ENCODE measurements at places on chromosomes 7 and 10.

- DNase-seq: peak; percentile 76
Observed at GRCh38 chr7:40604601-40605438, 470.0 kb downstream of the SUGCT start.

DNA sequence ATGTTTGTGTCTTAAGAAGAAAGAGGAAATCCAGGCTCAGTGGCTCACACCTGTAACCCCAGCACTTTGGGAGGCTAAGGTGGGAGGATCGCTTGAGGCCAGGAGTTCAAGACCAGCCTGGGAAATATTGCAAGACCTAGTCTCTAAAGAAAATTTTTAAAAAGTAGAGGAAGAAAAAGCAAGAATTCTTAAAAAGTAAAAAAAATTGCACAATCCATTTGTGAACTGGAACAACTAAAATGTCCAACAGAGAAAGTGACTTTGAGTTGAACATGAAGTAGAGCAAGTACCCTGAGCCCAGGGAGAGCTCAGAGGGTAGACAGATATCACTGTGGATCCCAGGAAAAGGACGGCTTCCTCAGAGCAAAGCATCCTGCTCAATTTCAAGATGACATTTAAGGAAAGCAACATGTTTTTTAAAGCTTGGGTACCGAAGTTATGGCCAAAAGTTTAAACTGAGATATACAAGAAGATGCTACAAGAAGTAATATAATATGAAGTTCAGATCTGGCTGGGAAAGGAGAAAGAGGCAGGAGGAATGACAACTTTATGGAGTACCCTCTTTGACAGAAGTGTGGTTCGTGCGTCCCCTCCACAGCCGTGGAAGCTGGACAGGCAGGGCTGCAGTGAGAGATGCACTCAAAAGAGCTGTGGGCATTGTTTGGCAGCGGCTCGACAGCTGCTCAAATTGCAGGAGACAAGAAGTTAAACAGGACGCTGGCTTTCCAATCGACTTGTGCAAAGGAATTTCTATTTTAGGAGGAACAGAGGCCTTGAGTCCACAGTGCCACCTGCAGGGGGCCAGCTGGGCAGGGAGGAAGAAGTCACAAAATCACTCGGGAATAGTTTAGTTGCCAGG lies 201.3 kb downstream of the JCAD start:
- DNase-seq: peak; percentile 79

- no peak for DNase-seq
Observed at GRCh38 chr7:68623030-68623429, 975.2 kb upstream of the AUTS2 start.

DNA sequence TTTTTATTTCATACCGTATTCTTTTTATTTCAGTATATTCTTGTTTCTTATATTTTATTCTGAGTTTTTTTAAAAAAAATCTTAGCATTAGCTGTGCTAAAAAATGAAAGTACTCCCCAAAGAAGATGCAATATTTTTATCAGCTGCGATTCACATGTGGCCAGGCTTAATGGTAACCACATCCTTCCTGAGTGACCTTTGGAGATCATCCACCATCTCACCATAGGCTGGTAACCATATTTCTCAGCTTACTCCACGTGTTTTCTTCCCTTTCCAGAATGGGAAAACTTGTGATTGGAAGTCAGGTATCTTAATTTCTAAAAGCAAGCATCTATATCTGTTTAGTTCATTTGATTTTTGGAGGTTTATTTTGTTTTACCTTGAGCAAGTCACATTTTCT lies 18.8 kb upstream of the LIPM start:
- DNase-seq: no peak

DNA sequence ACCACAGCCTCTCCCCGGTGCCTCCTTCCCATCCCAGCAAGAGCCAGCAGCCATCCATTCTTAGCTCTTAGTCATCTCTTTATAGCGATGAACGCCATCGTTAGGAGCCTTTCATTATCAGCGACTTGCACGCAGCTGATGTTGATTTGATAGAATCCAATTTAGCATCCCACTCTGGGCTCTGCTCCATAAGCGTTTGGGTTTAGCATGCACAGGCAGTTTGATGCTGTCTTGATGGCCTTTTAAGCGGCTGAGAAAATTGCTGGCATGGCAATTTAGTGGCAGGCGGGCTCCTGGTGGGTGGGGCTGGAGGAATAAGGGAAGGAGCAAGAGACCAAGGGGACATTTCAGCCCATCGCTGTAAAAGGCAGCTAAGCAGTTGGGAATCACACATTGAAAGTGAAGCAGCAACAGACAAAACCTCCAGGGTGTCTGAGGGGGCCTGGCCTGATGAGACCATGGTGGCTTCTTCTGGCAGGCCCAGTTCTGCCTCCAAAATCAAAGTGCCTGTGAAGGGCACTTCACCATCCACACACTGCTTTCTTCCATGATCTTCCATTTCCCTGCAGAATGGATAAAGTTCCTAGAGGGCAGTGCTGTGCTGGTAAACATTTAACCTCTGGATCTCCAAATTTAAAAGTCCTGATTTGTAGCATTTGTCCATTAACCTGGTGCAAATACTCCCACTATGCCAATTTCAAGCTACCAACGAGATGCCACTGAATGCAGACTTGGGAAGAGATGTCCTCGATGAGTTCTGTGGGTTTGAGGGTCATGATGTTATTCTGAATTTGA lies 107.8 kb upstream of the PLXNA4 start:
- DNase-seq: no peak

DNA sequence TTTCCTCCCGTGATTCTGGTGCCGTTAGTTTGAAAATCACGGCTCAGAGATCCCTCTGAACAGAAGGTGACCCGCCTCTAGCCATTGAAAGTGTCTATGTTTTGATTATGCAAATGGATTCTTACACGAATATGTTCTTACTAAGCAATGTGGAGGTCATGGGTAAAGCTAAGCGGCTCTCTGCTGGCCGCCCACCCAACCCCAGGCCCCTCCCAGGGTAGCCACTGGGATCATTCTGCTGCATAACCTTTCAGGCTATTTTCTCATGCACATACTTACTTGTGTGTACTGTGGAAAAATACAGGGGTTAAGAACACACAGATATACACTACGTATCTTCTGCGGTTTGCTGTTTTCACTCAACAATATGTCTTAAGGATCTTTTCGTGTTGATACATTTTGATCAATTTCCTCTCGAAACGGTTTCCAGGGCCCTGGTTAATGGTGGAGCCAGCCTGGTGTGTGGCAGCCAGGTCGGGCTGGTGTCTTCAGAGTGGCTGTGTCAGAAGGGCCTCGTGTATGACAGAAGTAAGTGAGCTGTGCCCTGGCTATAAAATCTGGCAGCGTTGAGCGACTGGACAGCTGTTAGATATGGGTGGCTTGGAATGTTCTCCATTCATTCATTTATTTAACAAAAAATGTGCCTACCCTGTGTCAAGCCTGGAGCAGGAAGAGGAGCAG lies 29.9 kb downstream of the ZNF783 start:
- no peak for DNase-seq

DNA sequence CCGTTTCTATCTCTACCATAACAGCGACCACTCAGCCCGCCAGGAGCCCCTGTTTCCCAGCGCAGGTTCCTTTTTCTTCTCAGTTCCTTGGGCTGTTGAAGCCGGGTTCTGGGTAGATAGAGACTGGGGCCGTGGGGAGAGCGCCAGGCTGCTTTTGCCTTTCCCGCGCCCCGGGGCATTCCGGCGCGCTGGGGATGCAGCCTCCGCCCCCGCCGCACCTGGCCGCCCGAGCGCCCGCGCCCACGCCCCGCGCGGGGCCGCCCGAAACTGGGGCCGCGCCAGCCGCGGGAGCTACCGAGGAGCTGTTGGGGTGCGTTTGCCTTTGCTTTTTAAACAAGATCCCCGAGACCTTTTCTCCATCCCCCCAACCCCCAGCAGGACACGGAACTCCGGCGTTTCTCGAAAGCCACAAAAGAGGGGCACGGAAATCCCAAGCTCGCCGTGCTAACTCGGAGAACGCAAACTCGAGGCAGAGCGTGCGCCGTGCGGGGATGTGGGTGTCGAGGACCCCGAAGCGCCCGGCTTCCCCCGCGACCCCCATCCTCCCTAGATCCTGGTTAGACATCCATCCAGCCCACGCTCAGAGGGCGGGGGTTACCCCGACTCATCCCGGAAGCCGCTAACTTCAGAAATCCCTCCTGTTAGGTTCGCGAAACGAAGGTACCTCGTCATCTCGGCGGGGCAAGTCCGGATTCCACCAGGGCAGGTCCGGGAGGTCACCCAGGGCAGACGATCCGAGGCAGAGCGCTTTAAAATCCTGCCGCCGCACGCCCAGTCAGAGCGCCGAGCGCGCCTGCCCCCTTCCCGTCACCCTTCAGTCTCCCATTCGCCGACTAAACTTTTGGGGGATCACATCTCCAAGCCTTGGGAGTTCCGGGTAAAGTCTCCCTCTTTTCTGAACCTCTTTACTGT lies 1.0 kb downstream of the GRM8 start:
- peak; percentile 23 for DNase-seq

DNA sequence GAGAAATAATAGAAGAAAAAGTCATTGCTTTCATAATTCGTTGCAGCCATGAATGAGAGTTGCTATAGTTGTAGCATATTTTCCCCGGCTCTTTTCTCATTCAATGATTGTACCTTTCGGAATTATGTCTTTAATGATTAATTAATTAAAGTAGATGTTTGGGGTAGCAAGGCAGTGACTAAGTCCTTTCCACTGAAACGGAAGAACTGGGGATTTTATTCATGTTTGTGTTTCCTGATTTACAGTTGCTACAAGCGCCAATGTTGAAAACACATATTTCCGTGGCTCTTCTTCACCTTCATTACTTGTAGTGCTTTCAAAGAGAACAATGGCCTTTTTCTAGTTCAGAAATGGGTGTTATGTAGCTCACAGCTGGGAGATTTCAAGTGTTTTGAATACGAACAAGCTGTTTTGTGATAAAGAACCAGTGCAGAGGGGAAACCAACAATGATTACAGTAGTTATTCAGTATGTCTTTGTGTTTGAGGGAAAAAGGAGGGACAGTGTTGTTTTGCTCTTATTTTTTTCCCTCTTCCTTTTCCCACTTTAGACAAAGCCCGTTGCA lies 153.5 kb downstream of the NSUN6 start:
- DNase-seq: no peak
